Heart left ventricle (tissue), 16 donors: ENCODE measurements at places on chromosomes 4 and X.

DNA sequence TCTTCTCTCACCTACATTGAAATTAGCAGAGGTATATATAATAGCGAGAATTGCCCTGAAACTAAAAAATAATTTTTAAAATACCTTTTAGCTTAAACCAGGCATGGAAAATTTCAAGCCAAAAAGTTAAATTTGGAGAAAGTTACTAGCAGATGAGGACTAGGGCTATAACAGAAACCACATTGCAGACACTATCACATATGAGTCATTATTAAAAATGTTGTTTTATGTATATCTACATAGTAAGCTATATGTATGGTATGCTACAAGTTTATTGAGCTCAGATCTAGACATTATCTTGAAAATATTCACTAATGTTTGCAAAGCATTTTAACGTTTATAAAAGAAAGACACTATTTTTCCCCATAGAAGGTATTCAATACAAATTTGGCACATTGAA, 147.8 kb downstream of the PAPSS1 start:
- DNase-seq = no peak

DNA sequence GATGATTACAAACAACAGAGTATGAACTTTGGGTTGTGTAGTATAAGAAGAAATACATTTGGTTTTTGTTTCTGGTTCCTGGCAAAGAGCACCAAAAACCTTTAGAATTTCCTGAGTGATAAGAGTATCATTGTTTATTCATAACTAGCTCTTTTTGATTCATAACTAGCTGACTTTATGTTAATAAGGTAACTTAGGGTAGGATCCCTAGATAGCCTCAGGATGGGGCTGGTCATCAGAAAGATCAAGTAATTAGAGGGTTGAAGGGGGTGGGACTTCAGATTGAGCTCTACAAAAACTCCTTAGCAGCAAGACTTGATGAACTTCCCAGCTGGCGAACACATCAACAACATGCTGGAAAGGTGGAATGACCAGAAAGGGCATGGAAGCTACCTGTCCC, 166.5 kb downstream of the SCFD2 start:
- no peak for DNase-seq

- peak; percentile 20 for DNase-seq
These were observed 314.9 kb upstream of the DIPK2B start for GRCh38 chrX:45515262-45516215.

- DNase-seq = no peak
These were observed 210.1 kb upstream of the FAT4 start for GRCh38 chr4:125104616-125105015.

DNA sequence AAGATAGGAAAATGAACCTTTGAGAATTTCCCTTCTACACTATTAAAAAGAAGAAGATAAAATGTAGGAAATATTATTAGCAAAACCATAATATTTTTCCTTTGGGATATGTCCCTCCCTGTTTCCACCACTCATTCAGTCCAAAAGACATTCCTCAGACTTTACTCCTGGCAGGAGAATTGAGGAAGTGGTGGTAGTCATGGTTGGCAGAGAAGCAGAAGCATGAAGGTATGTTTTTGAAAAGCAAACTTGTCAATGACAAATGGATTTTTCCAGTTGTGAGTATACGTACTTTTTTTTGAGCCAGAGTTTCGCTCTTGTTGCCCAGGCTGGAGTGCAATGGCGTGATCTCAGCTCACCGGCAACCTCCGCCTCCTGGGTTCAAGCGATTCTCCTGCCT, 13.7 kb downstream of the STAG2 start:
- DNase-seq = no peak

GRCh38 chr4:38759113-38759789, 23.5 kb downstream of the TLR10 start:
- no peak for DNase-seq
